Fibroblast of pulmonary artery (primary cell): ENCODE measurements at places on chromosomes 5 and 9.

- DNase-seq = no peak
Measured at GRCh38 chr5:125152044-125152443, 405.6 kb upstream of the ZNF608 start.

GRCh38 chr5:27491047-27491446 lies 452.7 kb upstream of the CDH9 start:
- no peak for DNase-seq

GRCh38 chr9:21831841-21832509 lies 29.5 kb downstream of the MTAP start:
- DNase-seq = peak; percentile 90

GRCh38 chr5:143398451-143399237 lies 4.8 kb downstream of the NR3C1 start:
- no peak for DNase-seq

DNA sequence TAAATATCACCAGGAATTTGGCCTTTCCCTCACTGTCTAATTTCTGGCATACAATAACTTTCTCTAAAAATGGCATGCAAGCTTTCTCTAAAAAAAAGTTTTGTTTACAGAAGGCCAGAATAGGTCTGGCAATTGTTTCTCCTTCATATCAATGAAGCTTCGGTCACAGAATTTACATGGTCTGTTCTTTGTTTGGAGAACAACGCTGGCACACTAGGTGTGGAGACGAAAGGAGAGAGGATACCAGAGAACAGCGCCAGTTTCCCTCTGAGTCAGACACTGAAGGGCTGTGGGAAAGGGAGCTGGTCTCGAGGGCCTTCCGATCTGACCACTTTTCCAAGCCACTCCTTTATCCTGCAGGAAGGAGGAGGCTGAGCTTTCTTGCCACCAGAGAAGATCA lies 60.1 kb upstream of the ITGA1 start:
- DNase-seq = peak; percentile 79
